Stimulated activated CD8-positive, alpha-beta memory T cell treated with anti-CD3 and anti-CD28 coated beads, Interleukin-7, amount 100 ng/mL, for 24 hours (primary cell): ENCODE measurements at places on chromosomes 5 and 9.

DNA sequence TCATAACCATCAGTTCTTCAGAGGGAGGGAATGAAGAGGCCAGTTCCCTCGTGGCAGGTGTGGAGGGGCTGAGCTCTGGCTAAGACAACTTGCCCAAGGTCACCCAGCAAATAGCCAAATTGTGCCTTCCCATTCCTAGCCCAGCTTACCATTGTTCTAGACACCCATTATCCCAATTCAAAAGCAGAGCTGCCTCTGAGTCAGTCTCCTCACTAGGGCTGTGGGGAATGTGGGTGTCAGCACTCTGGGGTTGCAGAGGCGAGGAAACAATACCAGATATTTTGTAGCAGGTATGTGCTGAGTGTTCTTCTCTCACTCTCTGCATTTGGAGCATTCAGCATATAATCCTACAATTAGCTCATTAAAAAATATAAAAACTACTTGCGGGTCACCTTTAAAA is 270.8 kb downstream of the PSAT1 start:
- DNase-seq: no peak

GRCh38 chr9:16705111-16705604 is 165.3 kb downstream of the BNC2 start:
- DNase-seq: no peak

GRCh38 chr5:154740483-154740882 is 14.7 kb upstream of the LARP1 start:
- DNase-seq: no peak

GRCh38 chr5:169098331-169099121 is 202.4 kb downstream of the SLIT3 start:
- no peak for DNase-seq

DNA sequence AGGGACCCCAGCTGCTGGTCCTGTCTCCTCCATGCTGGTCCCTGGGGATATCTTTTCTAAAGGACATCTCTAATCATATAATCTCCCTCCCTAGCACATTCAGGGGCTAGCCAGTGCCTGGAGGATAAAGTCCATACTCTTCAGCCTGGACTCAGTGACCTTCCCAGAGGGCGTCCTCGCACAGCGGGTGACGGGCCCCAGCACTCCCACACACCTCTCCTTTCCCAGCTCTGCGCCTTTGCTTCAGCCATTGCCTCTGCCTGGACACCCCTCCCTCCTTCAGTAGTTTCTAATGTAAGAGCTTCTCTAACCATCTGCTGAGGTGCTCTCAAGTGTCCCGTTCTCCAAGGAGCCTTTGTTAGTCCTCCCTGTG is 15.2 kb upstream of the TNIP1 start:
- DNase-seq: no peak

- DNase-seq: no peak
Observed at GRCh38 chr5:14399054-14399692, 182.4 kb upstream of the OTULINL start.

DNA sequence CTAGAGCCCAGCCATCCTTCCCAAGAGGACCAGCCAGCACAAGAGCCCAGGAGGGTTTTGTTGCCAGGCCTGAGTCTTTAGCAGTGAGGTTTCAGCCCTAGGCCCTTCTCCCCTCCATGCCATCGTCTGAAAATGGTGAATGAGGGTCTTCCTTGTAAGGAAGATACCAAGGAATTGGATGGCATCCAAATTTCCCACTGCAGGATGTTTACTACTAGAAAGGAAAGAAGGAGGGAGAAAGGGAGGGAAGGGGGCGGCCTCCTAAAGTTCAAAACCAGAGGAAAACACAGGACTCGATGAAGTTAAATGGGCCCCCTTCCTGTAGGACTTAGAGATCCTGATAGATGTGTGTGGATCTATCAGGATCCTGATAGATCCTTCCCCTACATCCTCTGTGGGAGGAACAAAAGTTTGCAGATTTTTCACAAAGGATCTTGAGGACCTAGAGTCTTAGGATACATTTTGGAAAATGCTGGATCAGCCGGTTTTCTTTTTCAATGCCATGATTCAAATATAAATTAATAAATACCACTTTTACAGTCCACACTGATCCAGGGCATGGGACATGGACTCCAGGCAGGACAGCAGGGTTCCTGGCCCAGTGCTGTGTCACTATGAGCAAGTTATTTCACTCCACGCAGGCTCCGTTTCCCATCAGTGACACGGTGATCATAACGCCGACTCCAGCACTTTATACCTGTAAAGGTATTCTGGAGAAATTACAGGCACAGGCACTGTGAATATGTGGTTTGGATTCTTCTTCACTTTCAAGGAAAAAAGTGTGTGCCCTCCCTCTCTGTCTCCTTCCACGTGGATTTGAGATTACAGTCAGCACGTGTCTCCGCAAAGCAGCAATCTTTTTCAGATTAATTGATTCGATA is 40.9 kb downstream of the C5orf15 start:
- DNase-seq: no peak

DNA sequence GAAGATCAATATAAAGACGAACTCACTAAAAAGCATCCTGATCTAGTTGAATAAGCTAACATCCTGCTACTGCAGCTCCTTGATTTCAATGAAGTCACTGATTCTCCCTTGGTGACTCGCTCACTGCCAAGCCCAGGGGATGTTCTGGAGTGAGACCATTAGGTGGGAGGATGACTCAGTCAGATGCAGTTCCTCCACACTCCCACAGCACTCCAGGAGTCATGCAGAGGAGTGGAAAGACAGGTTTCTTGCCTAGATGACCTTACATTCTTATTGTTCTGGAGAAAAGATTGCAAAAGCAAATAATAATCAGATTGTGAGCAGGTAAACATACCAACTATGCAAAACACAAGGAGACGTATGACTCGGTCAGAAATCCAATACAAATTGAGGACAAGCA is 15.3 kb downstream of the GCNT4 start:
- DNase-seq: no peak

DNA sequence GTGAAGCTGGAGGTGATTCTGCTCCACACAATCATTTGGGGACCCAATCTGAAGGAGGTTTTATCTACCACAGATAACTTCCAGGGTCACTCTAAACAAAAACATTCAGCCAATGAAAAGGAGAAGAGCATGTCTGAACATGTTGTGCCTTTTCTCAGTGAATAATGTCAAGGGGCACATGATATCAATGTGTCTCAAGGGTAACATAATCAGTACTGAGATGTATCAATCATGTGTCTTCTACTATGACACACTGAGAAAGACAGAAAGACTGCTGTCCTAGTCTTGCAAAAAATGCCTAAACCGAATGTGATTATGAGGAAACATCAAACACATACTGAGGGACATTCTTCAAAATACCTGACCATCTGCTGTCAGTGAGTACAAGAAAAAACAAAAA is 25.4 kb upstream of the RASA1 start:
- DNase-seq: no peak

- DNase-seq: no peak
Observed at GRCh38 chr9:17699615-17700330, 120.9 kb downstream of the SH3GL2 start.
